AG04449 (cell line): ENCODE measurements at places on chromosomes 5 and 9.

GRCh38 chr5:105632043-105632442, 2038.7 kb downstream of the EFNA5 start:
- DNase-seq = no peak

DNA sequence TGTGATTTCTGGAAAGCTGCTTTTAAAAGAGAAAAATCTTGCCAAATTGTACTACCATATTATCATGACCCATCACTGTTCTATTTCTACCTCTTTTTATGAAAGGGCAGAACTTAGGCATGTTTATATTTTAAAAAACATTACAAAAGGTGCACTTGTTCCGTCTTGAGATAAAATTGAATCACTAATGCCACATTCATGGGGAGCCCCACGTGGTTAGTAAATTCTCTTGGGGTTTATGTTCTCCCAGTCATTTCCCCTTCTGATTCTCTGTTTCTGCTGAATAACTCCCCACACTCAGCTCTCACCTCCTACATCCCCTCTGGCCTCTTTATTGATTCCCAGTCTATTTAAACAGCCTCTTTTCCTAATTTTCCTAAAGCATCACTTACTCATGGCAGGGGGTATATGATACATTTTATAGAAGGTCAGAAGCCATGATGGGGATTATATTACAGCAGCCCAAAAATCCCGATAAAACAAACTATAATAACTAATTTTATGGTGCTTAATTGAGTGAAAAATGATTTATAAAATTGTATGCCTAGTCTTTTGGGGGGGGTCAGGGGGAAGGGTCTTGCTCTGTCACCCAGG, 19.7 kb upstream of the VLDLR start:
- no peak for DNase-seq

DNA sequence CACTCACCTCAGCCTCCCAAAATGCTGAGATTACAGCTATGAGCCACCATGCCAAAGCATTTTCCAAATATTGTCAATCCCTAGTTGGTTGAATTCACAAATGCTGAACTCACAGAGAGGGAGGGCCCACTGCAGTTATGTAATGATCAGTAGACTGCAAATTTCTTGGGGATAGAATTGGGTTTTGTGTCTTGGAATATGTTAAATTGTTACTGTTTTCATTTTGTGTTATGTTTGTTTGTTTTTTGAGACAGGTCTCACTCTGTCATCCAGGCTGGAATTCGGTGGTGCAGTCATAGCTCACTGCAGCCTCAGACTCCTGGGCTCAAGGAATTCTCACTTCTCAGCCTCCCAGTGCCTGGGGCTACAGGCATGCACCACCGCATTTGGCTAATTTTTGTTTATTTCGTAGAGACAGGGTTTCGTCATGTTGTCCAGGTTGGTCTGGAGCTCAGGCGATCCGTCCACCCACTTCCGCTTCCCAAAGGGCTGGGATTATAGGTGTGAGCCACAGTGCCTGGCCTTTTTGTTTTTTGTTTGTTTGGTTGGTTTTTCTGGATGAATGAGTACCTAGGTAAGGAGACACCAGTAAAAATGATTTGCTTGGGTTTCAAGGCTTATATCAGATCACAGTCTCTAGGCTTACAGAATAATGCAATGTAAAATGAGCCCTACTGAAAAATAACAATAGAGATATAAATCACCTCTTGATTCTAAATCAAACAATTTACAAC, 31.5 kb upstream of the LMNB1 start:
- no peak for DNase-seq

DNA sequence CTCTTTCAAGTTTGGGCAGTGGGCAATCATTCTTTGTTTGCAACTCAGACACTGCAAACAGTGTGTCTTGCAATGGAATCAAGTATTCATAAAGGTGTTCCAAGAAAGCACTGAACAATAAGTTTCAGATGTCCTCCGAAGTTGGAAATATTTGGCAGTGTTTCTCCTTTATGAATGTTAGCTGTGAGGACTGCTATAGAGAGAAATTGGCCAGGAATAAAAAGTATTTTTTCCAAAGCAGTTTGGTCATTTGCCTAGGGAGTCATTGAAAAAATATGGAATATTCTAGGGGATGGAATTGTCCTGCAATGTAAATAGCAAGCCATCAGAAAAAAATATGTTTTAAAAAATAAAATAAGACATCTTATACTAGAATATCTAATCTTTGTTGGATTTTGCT, 688.6 kb upstream of the SEMA6A start:
- DNase-seq = no peak

DNA sequence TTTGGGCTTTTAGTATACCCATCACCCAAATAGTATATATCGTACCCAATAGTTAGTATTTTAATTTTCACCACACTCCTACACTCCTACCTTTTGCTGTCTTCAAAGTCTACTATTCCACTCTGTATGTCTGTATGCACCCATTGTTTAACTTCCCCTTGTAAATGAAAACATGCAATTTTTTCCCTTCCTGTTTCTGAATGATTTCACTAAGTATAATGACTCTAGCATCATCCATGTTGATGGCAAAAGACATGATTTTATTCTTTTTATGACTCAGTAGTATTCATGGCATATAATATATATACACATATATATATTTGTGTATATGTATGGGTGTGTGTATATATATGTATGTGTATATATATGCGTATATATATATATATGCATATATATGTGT, 63.1 kb upstream of the FAM174A start:
- no peak for DNase-seq

DNA sequence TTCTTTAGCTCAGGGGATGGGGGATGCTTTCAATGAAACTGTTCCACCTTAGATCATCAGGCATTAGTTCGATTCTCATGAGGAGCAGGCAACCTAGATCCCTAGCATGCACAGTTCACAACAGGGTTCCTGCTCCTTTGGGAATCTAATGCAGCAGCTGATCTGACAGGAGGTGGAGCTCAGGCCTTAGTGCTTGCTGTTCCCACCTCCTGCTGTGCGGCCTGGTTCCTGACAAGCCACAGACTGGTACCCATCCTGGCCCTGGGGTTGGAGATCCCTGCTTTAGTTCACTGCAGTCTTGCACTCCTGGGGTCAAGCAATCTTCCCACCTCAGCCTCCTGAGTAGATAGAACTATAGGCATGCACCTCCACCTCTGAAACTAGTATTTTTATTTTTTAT, 1369.8 kb upstream of the NUDT12 start:
- no peak for DNase-seq

DNA sequence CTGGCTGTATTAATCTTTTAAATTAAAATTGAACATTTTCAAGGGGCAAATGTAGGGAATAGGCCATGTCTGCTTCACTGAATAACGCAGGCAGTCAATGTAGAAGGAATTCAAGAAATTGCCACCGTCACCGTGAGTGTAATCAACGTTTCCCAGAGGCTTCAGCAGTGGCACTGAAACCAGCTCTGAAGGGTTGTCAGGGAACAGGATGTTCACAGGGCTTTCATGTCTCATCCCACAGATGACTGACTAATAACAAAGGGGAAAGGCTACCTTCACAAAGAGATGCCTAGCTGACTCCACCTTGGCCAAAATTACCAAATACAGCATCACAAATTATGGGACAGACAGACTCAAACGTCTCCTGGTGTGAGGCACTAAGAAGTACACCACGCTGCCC, 70.4 kb upstream of the SIMC1 start:
- DNase-seq = no peak

DNA sequence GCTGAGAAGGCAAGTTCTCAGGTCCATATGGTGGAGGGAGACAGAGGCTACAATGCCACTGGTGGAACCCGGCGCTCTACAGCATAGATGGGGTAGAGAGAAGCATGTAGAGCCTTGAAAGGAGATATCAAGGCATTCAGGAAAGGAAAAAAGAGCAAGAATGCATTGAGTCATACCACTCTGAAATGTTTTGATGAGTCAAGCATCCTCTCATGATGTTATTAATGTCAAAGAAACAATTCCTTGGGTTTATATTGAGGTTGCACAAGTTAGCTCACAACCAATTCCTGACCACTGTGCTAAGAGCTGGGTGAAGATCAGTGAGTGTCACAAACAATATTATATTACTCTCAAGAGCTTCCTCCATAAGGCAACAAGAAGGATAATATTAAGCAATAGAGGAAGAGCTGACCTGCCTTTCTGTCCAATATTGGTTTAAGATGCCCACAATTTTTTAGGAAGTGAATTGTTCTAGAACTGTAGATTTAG, 178.0 kb downstream of the RFK start:
- DNase-seq = peak; percentile 82

DNA sequence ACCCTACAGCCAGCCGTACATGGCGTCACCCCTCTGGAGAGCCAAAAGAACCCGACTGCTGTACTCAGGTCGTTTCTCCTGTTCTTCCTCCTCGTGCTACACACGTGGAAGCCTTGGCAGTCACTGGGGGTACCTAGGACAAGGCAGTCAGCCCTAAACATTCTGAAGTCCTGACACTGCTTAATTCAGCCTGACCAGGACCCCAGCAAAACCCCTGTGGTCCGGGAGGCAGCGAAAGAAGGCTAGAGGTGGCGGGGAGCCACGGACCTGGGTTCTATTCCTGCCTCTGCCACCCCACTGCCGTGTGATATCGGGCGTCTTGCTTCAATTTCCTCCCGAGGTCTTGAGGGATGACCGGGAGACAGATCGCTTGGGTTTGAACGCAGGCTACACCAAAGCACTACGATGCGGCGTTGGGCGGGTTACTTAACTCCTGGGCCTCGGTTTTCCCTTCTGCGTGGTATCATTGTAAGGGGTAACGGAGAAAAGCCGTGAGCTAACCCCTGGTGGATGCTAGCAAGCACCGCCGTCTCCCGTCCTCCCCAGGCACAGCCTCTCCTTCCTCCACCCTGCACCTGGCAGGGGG, 429 bp upstream of the ARL10 start:
- DNase-seq = no peak
